ENCODE measurements at places on chromosomes 4 and X.

DNA sequence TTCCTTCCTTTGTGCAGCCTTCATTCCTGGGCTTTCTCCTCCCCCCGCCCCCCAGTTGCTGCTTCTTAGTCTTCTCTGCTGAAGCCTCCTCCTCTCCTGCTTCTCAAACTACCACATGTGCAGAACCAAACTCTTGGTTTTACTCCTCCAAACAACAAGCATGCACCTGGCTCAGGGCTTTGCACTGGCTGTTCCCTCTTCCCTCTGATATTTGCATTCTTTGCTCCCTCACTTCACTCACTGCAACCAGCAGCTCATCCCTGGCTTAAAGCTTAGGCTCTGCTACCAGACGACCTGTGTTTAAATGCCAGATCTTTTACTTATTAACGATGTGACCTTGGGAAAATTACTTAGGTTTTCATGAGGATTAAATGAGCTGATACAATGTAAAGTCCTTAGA lies 51.4 kb downstream of the MED28 start:
- DNase-seq: no peak

DNA sequence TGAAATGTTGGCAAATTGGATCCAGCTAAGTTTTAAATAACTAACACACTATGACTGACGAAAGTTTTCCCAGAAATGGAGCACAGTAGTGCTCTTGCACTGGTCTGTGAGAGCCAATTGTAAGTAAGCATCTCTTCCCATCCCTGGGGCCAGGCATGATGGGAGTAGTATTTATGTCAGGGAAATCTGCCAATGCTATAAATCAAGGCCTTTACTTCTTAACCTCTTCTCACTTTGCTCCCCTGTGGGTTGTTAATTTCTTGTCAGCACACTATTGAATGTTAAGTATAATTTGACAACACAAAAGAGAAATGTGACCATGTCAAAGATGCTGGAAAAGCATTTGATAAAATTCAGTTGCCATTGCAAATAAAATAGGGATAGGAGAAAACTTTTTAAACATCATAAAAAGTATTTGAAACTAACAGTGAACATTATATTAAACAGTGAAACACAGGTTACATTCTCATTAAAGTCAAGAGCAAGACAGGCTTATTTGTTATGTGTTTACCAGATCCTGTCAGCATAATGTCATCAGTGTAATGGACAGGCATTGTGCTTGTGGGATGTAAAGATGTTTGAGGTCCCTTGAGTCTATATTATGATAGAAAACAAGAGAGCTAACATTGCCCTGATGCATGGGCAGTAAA lies 5.0 kb downstream of the F8A1 start:
- no peak for DNase-seq

DNA sequence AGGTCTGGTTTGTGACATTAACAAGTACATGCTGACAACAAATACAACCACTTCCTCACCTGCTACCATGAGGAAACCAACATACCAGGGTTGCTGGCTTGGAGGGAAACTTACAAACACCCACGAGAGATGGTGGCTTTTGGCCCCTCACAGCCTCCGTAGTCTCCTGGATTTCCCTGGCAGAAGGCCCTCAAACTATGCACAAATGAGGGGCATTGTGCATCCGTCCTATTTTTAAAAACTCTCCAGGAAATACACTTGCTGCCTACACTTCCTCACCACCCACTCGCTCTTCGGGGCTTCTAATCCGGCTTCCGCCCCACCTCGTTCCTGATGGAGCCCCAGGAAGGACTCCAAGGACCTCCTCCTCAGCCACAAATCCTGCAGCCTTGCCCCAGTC lies 355.0 kb upstream of the GATB start:
- DNase-seq: no peak

- no peak for DNase-seq
Observed at GRCh38 chr4:76943129-76943620, 6.4 kb upstream of the SEPTIN11 start.

- DNase-seq: no peak
Observed at GRCh38 chr4:16448241-16448840, 222.1 kb upstream of the TAPT1 start.

DNA sequence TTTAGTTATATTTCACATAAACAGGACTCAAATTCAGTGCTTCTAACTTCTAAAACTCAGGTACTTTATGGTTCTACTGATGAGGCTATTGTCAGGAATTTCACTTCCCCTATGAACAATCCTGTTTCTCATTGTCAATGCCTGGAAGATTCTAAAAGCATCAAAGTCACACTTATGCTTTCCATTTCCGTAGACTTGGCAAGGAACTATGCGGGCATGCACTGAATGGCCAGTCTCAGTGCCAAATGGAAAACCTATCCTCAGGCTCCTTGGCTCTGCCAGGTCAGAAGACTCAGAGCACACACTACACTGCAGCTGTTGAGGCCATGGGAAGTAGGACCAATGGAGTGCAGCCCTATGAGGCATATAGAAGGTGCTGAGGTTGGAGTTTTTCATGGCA lies 97.0 kb upstream of the PTPN13 start:
- DNase-seq: no peak

GRCh38 chr4:181529537-181529936 lies 713.7 kb upstream of the TENM3 start:
- DNase-seq: no peak

DNA sequence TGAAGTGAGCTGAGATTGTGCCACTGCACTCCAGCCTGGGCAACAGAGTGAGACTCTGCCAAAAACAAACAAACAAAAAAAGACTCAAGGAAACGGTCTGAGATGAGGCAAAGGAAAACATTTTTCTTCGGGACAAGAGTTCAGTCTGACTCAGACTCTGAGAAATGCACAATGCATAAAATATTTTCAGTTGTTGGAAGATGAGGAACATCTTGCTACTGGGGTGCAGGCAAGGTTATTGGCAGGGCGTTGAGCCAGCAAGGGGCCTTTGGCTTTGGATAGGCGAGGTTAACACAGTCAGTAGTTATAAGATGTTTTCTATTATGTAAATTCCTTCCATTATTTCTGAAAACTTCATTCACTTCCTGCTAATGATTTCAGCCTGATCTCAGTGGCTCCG lies 96.1 kb upstream of the VCX start:
- no peak for DNase-seq

- DNase-seq: no peak
Observed at GRCh38 chr4:164536814-164537213, 217.1 kb upstream of the SMIM31 start.

- DNase-seq: no peak
Observed at GRCh38 chr4:112152521-112152920, 7.3 kb downstream of the FAM241A start.

- DNase-seq: no peak
Observed at GRCh38 chr4:76420188-76420761, 666 bp downstream of the CCDC158 start.

DNA sequence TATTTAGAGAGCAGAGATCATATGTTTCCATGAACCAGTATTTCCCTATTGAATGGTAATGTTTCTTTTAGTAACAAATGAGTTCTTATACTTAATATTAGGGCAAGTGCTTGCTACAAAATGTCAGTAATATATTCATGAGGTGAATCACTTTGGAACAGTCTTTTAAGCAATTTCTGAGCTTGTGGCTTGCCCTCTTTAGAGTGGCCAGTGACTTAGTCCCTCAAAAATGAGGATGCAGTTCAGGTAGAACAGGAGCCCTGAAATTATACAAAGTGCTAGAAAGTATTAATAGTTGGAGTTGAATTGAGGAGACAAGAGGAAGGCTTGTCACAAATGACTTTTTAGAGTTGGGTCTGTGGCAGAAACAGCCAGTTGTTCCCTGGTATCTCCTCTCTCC lies 53.4 kb upstream of the PITX2 start:
- no peak for DNase-seq

DNA sequence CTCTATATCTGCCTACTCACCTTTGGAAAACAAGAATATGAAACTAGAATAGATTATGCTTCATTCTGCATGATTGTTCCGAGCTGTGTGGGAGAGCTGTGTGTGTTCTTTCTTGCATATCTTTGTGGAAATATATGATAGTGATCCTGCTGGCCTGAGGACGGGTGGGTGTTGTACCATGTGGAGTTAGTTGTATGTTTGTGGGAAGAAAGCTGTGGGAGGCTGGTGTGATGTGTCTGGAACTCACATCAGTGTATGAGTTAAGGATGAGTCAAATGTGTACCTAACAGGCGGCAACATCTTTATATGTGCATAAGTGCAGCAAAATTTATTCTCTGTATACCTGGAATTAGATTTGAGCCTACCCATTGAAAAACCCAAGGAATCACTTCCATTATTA lies 208.1 kb upstream of the ADGRL3 start:
- no peak for DNase-seq

GRCh38 chrX:47232197-47232802 lies 509 bp upstream of the USP11 start:
- peak; percentile 5 for DNase-seq

- DNase-seq: peak; percentile 15
Observed at GRCh38 chr4:94486372-94486801, 34.6 kb downstream of the PDLIM5 start.

GRCh38 chrX:72309297-72310071 lies 3.8 kb upstream of the CITED1 start:
- DNase-seq: no peak

- DNase-seq: no peak
Observed at GRCh38 chr4:150173982-150174398, 95.7 kb downstream of the DCLK2 start.

GRCh38 chr4:100240008-100240407 lies 49.7 kb upstream of the DDIT4L start:
- DNase-seq: no peak

DNA sequence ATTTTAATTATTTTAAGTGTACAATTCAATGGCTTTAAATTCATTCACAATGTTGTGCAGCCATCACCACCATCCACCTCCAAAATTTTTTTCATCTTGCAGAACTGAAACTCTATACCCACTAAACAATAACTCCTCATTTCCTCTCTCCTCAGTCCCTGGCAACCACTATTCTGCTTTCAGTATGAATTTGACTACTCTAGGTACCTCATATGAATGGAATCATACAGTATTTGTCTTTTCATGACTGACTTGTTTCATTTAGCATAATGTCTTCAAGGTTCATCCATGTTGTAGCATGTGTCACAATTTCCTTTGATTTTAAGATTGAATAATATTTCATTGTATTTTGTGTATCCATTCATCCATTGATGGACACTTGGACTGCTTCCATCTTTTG lies 46.9 kb downstream of the KIF4A start:
- DNase-seq: no peak

DNA sequence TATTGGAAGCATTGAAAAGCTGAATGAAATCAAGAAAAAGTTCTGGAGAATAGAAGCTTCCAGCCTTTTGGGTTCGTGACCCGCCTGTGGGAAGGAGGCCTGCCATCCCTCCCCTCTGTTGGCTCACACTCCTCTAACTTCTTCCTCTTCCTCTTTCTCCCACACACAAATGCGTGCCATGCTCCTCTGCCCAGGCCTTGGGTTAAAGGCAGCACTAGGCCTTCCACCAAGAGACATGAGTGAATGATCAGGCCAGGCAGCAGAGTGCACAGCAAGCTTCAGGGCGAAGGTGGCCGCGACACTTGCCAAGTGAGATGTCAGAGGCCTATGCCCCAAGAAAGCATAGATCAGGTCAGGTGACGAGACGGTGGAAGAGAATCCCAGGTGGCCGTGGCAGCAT lies 38.4 kb downstream of the FAM193A start:
- DNase-seq: no peak

DNA sequence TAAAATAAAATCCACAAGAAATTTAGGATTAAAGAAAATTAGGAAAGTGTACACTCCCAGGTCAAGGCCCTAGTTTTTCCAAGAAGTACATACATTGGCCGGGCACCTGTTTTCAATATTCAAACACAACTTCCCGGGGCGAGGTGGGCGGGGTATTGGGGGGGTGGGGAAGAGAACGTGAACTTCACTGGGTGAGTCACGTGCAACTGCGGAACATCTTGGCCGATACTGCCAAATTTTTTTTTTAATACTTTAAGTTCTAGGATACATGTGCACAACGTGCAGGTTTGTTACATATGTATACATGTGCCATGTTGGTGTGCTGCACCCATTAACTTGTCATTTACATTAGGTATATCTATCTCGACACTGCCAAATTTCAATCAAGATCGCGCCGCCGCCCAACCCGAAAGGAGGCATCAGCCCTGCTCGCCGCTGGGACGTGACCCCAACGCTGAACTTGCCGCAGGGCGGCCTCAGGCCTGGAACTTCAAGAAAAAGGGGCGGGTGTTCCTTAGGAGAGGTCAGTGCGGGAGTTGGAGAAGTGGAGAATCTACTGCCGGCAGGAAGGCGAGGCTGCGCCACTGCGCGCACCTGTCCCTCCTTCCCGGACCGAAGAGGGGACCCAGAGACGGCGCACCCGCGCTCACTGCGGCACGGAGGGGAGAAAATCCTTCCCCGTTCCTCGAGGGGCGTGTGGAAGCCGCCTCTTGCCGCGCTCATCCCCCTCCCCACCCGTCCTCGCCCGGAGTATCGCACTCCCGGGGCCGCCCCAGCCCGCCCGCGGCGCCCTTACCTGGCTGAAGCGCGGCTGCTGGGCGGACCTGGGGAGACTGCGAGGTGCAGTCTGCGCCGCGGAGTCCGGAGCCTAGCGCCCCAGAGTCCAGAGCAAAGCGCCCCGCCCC lies at the start of gene TEC:
TSS of gene TEC (minus strand) at position 883 of the 905 bp plus-strand sequence. CDS start 41,224 bp downstream, outside the sequence.
- peak; percentile 47 for DNase-seq

- DNase-seq: no peak
Observed at GRCh38 chr4:84547211-84547610, 35.7 kb upstream of the CDS1 start.

DNA sequence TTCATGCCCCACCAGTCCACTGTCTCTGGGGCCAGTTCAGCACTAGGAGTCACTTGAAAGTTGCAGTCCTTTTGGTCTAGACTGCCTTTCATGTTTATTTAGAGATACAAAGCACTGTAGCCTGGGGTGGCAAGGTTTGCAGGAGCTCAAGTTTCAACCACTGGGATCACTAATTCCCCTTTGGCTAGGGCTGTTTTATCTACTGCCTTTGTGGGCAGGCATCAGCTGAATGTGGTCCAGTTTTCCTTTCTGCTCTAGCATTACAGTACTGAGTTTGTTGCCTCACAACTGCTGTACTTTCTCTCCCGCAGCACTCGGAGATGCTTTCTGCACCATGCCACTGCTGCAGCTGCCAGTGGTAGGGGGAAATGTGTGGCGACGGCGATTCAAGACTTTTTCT lies 222.3 kb upstream of the HDX start:
- no peak for DNase-seq

DNA sequence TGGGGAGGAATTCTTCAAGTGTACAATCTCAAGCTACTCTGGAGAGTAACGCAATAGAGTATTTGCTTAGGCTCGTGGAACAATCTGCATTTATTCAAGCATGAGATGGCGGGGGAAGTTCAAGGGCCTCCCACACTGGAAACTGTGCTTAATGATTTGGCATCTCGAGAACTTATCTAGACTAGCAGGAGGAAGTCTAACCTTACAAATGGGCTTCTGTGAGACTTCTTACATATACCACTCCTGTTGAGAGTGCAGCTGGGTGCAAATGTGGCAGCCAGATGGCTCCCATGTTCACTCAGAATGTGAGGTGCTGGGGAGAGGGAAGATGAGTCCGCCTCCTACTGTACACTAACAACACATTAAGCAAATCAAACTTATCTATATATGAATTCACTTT lies 29.3 kb upstream of the PTPN13 start:
- DNase-seq: no peak

DNA sequence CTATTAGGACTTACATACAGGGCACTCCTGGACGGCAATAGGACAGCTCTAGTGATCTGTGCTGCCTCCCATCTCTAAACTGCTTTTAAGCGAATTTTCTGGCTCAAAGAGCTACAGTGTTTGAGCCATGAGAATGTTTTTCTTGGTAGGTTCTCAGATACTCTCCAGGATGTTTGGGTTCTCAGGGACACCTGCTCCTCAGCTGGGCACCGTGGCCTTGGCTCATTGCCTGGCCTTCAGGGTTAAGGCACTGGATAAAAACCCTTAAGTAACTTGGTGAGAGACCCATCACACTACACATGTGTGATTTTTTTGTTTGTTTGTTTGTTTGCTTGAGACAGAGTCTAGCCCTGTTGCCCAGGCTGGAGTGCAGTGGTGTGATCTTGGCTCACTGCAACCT lies 38.5 kb upstream of the HERC5 start:
- DNase-seq: peak; percentile 57

Measured in RPMI8226 (cell line).